K562 (cell line): ENCODE measurements at places on chromosomes 3 and 15.

- no peaks in the 10 kb centered on the region for H3K27me3 ChIP-seq
- H3K27ac ChIP-seq: peak overlapping the region; percentile 70
- H3K4me3 ChIP-seq: peak overlapping the region; percentile 83
- H3K4me1 ChIP-seq: peaks cover 20% of the 10 kb centered on the region
- peaks cover 10% of the 10 kb centered on the region; the same call in 1 of the 3 replicates for H3K36me3 ChIP-seq
- no peak for DNase-seq
Observed at GRCh38 chr15:78148392-78149067, 632 bp upstream of the IDH3A start.

DNA sequence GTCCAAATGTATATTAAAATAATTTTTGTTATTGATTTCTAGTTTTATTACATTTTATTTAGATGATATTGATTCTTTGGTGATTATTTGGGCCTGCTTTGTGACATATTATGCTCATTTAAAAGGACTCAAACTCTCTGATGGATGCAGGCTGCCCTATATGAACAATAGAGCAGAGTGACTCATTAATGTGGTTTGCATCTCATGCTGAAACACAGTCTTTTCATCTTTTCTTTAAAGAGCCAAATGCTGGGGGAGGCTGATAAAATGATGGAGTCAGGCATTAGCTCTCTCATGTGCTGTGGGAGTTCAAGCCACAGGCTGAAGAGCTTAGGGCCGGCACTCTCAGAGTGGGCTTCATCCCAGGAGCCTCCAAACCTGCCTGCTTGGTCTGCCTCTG is 7.2 kb downstream of the PLA1A start:
- H3K36me3 ChIP-seq: no peaks in the 10 kb centered on the region
- peaks cover 4% of the 10 kb centered on the region for H3K4me1 ChIP-seq

- peaks cover 15% of the 10 kb centered on the region for H3K4me1 ChIP-seq
- peaks cover 25% of the 10 kb centered on the region; the same call in 2 of the 3 replicates for H3K36me3 ChIP-seq
- H3K4me3 ChIP-seq: no peak overlapping the region
- DNase-seq: peak; percentile 77
- peak overlapping the region; percentile 87 for H3K27ac ChIP-seq
Observed at GRCh38 chr15:67076147-67076843, 10.9 kb downstream of the SMAD3 start.

DNA sequence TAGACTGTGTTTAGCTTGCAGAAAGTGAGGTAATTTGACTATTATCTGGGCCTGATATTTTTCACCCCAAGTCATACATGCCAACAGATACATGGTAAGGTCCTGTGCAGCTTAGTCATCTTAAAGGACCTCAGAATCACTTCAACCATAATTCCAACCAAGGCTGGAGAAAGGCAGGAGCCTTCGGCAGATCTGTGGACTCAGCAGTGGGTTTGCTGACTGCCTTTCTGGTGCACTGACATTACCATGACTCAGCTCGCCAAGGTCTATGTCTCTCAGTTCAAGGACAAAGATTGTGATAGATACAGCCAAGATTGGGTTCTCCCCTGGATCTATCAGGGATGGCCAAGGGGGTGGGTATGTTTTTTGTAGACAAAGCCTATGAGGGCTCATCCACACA is 32.7 kb downstream of the LYZL4 start:
- H3K4me1 ChIP-seq: no peaks in the 10 kb centered on the region

GRCh38 chr15:56794165-56794552 is 60.9 kb upstream of the ZNF280D start:
- no peak overlapping the region for H3K4me3 ChIP-seq
- no peaks in the 10 kb centered on the region for H3K36me3 ChIP-seq
- no peaks in the 10 kb centered on the region for H3K4me1 ChIP-seq
- DNase-seq: no peak
- H3K27ac ChIP-seq: no peak overlapping the region

- DNase-seq: no peak
- H3K27ac ChIP-seq: no peak overlapping the region
Observed at GRCh38 chr3:128301186-128302023, 148.1 kb downstream of the EEFSEC start.

GRCh38 chr3:16011376-16011775 is 163.1 kb upstream of the GALNT15 start:
- H3K4me1 ChIP-seq: no peaks in the 10 kb centered on the region

GRCh38 chr3:139868773-139869172 is 66.2 kb upstream of the CLSTN2 start:
- no peaks in the 10 kb centered on the region for H3K4me1 ChIP-seq
- DNase-seq: no peak
- H3K4me3 ChIP-seq: no peak overlapping the region
- H3K36me3 ChIP-seq: no peaks in the 10 kb centered on the region
- no peaks in the 10 kb centered on the region for H3K27me3 ChIP-seq

- H3K27ac ChIP-seq: no peak overlapping the region
- H3K36me3 ChIP-seq: peaks cover 34% of the 10 kb centered on the region; the same call in 2 of the 3 replicates
- no peak for DNase-seq
- no peaks in the 10 kb centered on the region for H3K27me3 ChIP-seq
- H3K4me1 ChIP-seq: peaks cover 7% of the 10 kb centered on the region
Observed at GRCh38 chr15:65912235-65912634, 42.9 kb downstream of the RAB11A start.

DNA sequence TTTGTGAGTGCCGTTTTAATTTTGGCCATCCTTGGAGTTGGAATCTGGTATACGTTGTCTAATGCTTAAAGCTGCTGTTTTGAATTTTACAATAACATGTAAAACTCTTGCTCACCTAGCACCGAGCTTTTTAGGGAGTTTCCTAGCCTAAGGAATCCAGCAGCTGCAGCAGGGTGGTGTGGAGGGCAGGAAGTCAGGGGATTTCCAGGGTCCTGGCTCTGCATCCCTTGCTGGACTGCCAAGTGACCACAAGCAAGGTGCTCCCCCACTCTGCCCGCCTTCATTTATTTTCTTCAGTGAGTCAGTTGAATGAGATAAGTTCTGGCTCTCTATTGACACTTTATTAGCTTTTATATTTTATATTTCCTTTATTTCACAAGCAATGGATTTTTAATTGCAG is 113.7 kb downstream of the ATG7 start:
- no peaks in the 10 kb centered on the region for H3K27me3 ChIP-seq
- peaks cover 10% of the 10 kb centered on the region for H3K36me3 ChIP-seq
- no peak for DNase-seq
- H3K4me1 ChIP-seq: no peaks in the 10 kb centered on the region; the same call in 2 of the 3 replicates

GRCh38 chr3:65676580-65676979 is 362.1 kb downstream of the MAGI1 start:
- DNase-seq: no peak
- no peaks in the 10 kb centered on the region for H3K27me3 ChIP-seq
- H3K4me1 ChIP-seq: no peaks in the 10 kb centered on the region; the same call in 1 of the 2 replicates
- no peak overlapping the region for H3K4me3 ChIP-seq
- H3K36me3 ChIP-seq: no peaks in the 10 kb centered on the region
- no peak overlapping the region for H3K27ac ChIP-seq

DNA sequence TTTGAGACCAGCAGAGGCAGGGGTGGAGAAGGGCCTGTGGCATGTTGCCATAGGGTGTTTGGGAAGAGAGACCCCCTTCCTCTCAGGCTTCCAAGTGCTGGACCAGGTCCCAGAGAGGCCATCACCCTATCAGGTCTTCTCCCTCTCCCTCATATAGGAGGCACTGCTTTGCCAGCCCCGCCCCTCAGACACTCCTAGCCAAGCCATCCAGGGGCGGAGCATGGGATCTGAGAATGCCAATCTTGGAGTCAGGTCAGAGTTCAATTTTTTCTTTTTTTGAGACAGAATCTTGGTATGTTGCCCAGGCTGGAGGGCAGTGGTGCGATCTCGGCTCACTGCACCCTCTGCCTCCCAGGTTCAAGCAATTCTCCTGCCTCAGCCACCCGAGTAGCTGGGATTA is 32.7 kb downstream of the CRABP1 start:
- H3K36me3 ChIP-seq: no peaks in the 10 kb centered on the region
- H3K4me3 ChIP-seq: no peak overlapping the region
- DNase-seq: no peak
- H3K27ac ChIP-seq: no peak overlapping the region

DNA sequence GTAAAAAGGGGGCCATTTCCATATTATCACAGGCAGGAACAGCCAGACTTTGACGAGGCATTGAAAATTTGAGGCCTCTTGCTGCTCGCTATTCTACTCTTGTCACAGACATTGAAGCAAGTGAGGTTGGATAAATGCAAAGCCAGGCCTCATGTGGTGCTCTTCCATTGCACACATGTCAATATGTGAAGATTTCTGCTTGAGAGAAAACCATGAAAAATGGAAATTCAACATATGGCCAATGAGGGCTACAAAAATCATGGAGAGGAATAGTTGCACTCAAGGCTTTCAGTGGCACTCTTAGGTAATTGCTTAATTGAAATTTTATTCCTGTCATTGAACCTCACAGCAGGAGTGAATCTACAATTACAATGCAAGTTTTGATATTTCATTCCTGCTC is 185.6 kb upstream of the MBNL1 start:
- H3K4me1 ChIP-seq: no peaks in the 10 kb centered on the region
- no peak overlapping the region for H3K4me3 ChIP-seq
- DNase-seq: no peak
- no peaks in the 10 kb centered on the region for H3K27me3 ChIP-seq
- no peak overlapping the region for H3K27ac ChIP-seq

GRCh38 chr15:89452330-89452836 is 44.0 kb downstream of the RHCG start:
- H3K4me3 ChIP-seq: no peak overlapping the region
- peaks cover 31% of the 10 kb centered on the region for H3K27me3 ChIP-seq
- no peak for DNase-seq
- no peaks in the 10 kb centered on the region for H3K4me1 ChIP-seq
- H3K36me3 ChIP-seq: no peaks in the 10 kb centered on the region

- H3K4me1 ChIP-seq: no peaks in the 10 kb centered on the region
- no peaks in the 10 kb centered on the region for H3K36me3 ChIP-seq
- no peak overlapping the region for H3K4me3 ChIP-seq
- no peaks in the 10 kb centered on the region for H3K27me3 ChIP-seq
Observed at GRCh38 chr3:112948346-112948838, 26.5 kb downstream of the CD200R1 start.

DNA sequence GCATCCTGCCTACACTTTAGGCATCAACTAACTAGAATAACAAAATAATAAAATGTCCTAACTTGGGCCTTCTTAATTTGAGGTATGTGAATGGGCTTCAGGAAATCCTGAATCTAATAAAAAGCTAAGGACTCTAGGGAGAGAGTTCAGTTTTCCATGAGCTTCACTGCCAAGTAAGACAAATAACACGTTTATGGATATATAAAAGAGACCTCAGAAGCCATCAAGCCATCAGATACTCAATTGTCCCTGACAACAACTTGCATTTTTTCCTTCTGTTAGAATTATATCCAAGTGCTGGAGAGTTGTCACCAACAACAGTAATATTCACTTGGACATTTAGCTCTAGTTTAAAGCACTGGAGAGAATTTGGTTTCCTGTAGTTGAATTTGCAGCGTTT is 102.4 kb upstream of the IGSF10 start:
- H3K4me1 ChIP-seq: no peaks in the 10 kb centered on the region
- H3K27me3 ChIP-seq: no peaks in the 10 kb centered on the region
- H3K36me3 ChIP-seq: no peaks in the 10 kb centered on the region
- no peak overlapping the region for H3K27ac ChIP-seq
- DNase-seq: no peak
- H3K4me3 ChIP-seq: no peak overlapping the region

DNA sequence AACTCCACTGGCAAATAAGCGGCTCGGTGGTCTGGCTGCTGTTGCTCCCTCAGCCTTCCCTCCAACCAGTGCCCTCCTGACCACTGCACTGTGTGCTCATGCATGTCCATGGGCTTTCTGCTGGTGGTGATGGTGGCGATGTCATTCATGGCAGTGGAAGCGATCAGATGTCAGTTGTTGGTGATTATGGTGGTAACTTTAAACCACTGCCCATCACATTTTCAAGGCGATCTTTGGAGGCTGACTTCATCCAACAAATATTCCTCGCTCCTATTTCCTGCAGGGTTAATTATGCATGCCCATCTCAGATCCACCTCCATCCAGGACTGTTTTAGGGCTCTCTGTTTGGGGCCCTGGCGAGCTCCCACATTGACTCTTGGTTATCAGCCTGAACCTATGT is 13.4 kb upstream of the HCN4 start:
- no peaks in the 10 kb centered on the region for H3K36me3 ChIP-seq
- no peak overlapping the region for H3K4me3 ChIP-seq
- peaks cover 3% of the 10 kb centered on the region; the same call in 1 of the 2 replicates for H3K4me1 ChIP-seq
- no peak for DNase-seq

GRCh38 chr15:48647962-48648361 is 2.5 kb upstream of the FBN1 start:
- DNase-seq: no peak
- no peaks in the 10 kb centered on the region for H3K27me3 ChIP-seq
- H3K4me1 ChIP-seq: no peaks in the 10 kb centered on the region
- H3K4me3 ChIP-seq: no peak overlapping the region

- DNase-seq: peak; percentile 52
- H3K27ac ChIP-seq: peak overlapping the region; percentile 97
- no peaks in the 10 kb centered on the region for H3K27me3 ChIP-seq
- peaks cover 16% of the 10 kb centered on the region for H3K36me3 ChIP-seq
- peak overlapping the region; percentile 83 for H3K4me3 ChIP-seq
Observed at GRCh38 chr3:31533169-31534064, 692 bp downstream of the STT3B start.

DNA sequence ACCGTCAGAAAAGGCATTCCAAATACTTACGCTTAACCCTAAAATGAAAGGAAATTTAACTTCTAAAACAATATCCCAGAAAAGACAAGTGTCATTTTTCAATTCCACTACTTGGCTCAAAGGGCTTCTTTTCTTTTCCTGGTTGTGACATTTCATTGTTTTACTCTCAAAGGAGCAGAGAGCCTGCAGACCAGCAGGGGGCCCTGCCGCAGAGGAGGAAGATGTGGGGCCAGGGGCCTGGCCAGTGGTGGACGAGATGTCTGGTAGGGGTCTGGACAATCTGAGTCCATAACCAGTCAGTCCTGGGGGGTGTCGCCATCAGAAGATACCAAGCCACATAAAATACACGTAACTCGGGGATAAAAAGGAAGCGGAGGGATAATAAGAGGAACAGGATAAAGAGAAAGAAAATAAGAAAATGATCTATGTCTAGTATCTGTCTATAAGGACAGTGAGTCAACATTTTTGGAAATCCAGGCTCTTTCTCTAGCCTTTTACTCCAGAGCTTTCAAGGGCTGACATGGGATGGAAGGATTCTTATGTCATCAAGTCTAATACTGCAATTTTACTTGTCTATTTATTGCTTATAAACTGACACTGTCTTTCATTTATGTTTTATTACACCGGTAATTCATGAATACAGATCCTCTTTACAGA is 54.2 kb upstream of the ARHGEF3 start:
- H3K27ac ChIP-seq: no peak overlapping the region
- no peaks in the 10 kb centered on the region for H3K36me3 ChIP-seq
- no peak overlapping the region for H3K4me3 ChIP-seq
- H3K4me1 ChIP-seq: no peaks in the 10 kb centered on the region
- DNase-seq: no peak

GRCh38 chr3:8307545-8308110 is 194.0 kb upstream of the LMCD1 start:
- no peak overlapping the region for H3K4me3 ChIP-seq
- no peaks in the 10 kb centered on the region for H3K27me3 ChIP-seq
- no peak for DNase-seq
- no peaks in the 10 kb centered on the region for H3K4me1 ChIP-seq
